Fibroblast of skin of left quadriceps (primary cell): ENCODE measurements at places on chromosomes 7 and 10.

DNA sequence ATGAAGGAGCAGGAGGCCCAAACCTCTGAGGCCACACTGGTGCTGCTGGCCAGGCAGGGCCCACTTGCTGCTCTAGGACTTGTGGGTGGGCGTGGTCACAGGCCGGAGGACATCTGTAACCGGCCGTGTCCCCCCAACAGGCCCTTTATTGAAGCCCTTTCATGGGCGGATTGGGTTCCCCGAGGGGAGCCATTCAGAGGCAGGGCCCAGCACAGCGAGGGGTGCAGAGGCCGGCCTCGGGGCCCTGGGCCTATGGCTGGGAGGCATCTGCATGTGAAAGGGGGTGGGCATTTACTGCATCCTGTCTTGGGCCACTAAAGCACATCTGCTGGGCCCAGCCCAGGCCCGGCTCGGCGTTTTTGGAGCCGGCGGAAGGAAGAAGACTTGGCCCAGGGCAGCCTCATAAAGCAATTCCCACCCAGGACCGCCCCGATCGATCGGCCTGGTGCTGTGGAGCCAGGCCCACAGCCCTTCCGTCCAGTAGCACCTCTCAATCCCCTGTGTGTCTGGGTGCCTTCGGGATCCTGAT is 8.4 kb downstream of the LHPP start:
- no peak for DNase-seq

- no peak for DNase-seq
These were observed 14.1 kb upstream of the SRGN start for GRCh38 chr10:69073736-69074364.

DNA sequence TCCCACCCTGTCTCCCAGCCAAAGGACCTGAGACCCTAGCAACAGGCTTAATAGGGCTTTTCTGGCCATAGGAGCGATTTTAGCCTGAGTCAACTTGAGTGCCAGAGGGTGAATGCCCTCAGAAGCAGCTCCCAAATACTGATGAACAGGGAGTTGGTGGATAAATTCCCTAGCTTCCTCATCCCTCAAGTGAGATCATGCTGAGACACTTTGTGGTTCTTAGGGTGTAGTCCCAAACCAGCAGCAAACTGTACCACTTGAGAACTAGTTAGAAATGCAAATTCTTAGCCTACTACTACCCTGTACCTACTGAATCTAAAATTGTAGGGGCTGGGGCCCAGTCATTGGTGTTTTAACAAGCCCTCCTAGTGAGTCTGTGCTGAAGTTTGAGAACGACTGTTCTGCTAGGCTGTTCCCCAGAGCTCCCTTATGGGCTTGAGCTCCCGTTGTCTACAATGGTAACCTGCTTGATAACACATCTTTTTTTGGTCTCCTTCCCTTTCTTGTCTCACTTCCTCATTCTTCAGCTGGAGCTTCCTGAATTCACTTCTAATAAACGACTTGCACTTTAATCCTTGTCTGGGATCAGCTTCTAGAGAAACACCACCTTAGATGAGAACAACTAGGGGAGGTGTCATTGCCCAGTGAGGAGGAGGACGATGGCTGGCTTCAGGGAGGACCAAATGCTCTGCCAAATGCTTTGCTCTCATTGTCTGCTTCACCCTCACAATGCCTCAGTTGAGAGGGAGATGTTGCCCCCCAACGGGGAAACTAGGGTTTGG is 18.2 kb upstream of the CDH23 start:
- DNase-seq, result no peak

DNA sequence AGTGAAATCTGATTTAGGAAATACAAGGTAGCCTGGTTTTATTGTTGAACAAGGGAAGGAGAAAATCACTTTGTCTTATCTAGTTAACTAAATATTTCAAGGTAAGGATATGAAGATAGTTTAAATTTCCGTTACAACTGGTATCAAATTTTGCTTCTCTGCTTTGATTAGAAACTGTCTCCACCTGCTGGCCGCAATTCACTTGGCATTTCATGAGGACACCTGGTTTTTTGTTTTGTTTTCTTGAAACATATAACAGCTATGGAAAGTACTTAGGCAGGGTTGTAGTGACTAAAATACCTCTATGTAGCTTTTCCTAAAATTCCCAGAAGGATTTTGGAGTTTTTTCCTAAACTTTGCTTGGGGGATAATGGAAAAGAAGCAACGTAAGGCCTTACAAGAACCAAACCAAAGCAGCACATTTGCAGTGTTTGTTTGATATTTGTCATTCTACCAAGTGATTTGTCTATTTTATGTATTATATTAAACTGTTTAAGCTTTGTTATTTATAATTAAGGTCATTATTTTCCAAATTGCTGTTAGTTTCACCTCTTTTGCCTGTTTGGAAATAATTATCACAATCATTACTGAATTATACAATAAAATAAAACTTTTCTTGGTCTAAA is 73.6 kb downstream of the AHCYL2 start:
- DNase-seq, result peak; percentile 14

DNA sequence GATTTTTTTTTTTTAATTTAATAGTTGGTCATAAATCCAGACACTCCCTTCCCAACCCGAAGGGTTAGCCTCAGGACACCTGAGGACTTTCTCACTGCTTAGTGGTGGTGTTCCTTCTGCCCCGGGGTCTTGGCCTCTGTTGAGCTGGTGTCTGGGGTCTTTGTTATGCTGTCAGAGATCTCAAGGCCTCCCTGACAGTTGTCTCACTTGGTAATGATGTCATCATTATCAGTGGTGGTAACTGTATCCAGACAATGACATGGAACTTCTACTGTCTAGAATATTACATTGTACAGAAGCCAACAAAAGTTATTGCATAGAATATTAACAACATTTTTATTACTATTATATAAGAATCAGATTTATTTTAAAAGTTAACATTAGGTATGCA is 32.9 kb downstream of the PPP2R2D start:
- no peak for DNase-seq

- DNase-seq, result no peak
These were observed 8.9 kb downstream of the EEPD1 start for GRCh38 chr7:36161996-36162395.

DNA sequence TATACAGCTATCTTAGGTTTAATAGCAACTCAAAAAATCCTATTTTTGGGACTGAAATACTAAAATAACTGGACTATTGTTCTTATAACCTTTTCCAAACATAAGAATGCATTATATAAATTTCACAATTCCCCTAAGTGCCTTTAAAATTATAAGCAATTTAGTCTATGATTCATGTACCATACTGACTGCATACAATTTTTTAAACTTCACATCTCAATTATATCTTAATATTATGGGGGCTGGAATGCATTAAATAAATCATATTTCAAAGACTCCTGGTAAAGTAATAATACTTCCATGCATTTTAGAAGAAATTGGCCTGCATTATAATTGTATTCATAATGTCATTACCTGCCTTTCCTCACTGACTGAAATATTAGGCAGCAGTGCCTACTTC is 144.6 kb downstream of the CHCHD3 start:
- no peak for DNase-seq

GRCh38 chr7:8089036-8089780 is 120.6 kb downstream of the GLCCI1 start:
- no peak for DNase-seq

- no peak for DNase-seq
These were observed 170.1 kb downstream of the GATA3 start for GRCh38 chr10:8224591-8224990.

GRCh38 chr10:7998831-7999230 is 55.7 kb upstream of the GATA3 start:
- no peak for DNase-seq

DNA sequence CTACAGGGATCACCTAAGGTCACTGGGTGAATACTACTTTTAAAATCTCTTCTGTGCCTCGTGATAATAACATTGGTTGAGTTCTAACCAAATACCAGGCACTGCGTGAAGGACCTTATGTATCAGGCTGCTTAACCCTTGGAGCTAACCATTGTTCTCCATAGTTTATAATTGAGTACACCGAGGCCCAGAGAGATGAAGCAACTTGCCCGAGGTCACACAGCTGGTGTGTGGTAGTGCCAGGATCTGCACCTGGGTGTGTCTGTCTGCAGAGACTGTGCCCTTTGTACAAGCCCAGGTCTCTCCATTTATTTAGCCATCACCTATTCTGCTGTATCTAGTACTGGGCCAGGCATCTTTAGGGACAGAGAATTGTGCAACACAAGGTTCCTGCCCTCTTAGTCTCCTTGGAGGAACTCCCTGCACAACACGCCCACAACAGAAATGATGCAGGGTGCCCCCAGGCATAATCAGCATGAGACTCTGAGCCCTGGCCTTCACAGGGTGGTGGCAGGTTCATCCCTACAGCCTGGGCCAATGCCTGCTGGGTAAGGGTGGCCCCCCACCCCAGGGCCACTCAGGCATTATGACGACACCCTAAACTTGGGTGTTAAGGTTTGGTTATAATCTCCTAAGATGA is 31.5 kb downstream of the UNC5B start:
- DNase-seq, result no peak

- peak; percentile 32 for DNase-seq
These were observed 400.6 kb upstream of the IGFBP3 start for GRCh38 chr7:46321556-46322205.

GRCh38 chr7:103240806-103241205 is 56.4 kb upstream of the PMPCB start:
- DNase-seq, result no peak

DNA sequence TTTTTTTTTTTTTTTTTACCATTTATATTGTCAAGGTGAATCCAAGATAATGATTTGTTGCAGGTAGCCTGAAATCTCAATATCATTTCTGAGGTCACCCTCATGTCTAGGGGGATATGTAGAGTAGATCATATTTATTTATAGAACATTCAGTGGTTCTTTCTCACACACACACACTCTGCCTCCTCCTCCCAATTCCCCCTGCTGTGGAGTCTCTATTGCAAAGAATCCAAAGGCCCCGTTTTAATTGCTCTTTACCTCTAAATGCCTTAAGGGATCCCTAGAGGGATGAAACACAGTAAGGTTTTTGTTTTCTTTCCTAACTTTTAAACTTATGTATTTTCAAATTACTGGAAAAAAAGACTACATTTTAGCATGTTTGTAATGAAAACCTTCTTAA is 170.0 kb downstream of the PRKG1 start:
- no peak for DNase-seq

GRCh38 chr10:79241990-79242619 is 105.2 kb upstream of the PPIF start:
- no peak for DNase-seq
